GM13977 (cell line): ENCODE measurements at places on chromosomes 1 and 21.

DNA sequence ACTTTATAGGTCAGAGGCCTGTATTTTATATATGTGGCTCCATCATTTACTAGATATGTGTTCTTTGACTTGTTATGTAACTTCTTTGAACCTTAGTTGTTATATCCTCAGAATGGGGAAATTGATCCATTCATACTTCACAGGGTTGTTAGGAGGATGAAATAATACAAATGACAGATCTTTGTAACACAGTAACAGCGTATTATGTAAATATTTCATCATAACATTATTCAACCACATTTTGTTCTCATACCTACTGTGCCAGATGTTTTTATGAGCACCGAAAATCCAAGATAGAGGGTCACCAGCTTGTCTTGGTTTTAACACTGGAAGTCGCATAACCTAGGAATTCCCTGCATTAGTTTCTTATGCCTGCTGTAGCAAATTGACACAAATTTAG is 3.3 kb downstream of the SUCO start:
- no peak for DNase-seq

DNA sequence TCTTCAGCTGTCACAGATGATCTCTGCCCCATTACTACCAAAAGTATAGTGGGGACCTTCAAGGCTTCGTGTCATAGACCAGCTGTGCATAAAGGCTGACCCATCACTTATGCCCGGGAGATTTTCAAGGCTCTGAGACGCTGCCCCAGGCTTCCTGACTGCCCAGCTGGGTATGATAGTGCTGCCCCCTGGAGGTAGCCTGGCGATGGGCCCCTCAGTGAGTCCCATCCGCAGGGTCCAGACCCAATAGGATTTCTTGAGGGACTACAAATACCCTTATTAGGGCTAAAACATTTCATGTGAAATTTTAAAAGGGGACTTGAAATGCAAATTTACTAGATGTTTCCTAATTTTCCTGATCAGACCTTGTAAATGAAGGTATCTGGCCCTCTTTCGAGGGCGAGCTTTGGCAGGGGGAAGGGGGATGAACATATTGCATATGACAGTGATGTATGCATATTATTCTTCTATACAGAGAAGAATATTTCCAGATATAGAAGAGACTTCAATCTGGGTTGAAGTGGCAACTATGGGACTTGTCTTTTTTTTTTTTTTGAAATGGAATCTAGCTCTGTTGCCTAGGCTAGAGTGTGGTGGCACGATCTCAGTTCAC is 11.7 kb upstream of the FCMR start:
- DNase-seq, result peak; percentile 70

- peak; percentile 45 for DNase-seq
Measured at GRCh38 chr1:52641307-52641706, 8.3 kb downstream of the SHISAL2A start.

- no peak for DNase-seq
Measured at GRCh38 chr1:15707239-15707925, 23.3 kb downstream of the PLEKHM2 start.

GRCh38 chr1:167728818-167729410 is 7.1 kb downstream of the MPZL1 start:
- DNase-seq, result no peak

GRCh38 chr1:182484531-182485257 is 34.7 kb downstream of the RGSL1 start:
- DNase-seq, result peak; percentile 25

DNA sequence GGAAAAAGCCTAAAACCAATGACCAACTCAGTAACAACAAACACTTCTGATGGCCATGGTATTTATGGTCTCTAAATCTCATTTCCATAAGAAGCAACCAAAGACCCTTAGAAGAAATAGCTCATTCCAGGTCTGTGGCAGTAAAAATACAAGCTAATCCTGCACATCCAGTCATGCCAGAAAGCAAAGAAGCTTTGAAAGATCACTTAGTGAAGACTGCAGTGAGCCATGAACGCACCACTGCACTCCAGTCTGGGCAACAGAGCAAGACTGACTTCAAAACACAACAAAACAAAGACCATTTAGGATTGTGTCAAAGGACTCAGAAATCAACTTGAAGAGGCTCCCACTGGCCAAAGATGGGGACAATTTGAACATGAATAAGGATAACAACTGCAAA is 18.4 kb upstream of the ELK4 start:
- no peak for DNase-seq

DNA sequence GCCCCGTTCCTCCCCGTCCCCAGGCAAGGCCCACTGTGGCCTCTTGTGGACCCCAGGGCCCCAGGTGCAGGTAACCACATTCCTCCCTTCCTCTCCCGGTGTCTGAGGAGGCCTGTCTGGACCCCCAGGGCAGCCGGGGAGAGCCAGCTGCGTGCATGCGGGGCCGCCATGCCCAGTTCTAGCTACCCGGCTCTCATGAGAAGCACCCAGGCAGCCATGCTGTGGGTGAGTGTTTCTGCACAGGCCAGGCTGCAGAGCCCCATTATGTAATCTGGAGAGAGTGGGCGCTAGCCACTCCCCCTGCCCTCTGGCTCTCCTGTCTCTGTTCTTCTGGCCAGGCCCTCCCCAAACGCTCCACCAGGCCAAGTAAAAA is 18.4 kb upstream of the PLEKHG5 start:
- DNase-seq, result no peak

DNA sequence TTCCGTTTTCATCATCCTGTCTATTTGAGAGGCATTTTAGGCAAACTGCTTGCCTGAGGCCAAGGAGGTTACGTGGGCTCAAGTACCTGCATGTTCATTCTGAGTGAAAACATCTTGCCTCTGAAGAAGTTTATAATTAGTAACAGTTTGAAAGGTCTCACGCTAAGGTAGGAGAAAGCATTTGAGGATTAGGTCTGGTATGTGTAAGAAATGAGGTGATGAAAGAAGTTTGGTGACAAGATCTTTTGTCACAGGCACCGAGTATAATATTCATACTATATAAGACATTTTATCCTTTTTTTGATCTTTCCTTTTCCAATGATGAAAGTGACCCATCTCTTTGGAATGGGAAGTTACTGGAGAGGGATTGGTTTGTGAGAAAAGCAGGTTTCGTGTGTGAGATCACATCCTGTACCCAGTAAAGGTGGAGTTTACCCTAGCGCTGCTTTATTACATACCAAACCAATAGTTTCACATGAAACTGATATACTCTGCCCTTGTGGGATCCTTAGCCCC is 98.7 kb upstream of the PDC start:
- DNase-seq, result no peak

GRCh38 chr21:42129300-42130266 is 58.5 kb downstream of the UMODL1 start:
- no peak for DNase-seq

GRCh38 chr1:63969441-63969901 is 195.7 kb downstream of the ROR1 start:
- no peak for DNase-seq

DNA sequence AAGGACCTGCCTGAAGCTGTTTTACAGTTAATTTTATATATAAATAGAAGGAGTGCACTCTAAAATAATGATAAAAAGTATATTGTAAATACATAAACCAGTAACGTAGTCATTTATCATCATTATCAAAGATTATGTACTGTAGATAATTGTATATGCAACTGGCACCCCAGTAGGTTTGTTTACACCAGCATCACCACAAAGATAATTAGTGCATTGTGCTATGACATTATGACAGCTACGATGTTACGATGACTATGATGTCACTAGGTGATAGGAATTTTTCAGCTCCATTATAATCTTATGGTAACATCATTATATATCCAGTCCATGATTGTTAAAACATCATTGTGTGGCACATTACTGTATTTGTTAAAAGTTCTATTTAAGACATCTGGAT is 185.2 kb downstream of the LBR start:
- DNase-seq, result no peak

GRCh38 chr21:35617491-35617890 is 442.8 kb downstream of the SETD4 start:
- DNase-seq, result no peak

DNA sequence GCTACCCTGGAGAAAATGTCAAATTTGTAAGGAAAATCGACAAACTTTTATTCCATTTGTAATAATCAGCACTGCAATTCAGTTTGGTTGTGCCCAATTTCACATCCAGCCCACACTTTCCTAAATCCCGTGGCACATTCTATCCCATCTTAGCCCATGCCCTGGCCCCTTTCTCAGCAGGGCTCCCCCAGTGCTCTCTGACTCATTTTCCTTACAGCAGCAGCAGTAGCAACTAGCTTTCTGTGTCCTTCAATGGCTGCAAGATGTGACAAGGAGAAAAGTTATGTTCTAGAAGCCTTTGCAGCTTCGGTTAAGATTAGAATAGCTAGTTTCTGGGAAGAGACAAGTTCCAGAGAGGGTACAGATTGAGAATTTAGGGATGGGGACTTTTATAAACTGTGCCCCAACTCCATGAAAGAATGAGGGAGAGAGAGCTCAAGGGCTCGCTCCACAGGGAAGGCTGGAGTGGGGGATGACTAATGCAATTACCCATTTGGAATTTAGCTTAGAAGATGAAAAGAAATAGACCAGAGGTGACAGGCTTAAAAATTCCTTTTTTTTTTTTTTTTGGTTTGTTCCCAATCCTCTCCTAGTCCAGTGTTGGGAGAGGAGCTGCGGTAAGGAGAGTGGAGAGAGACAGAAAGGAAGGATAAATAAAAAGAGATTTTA is 47.0 kb upstream of the POU2F1 start:
- no peak for DNase-seq

GRCh38 chr21:42833439-42833815 is 45.9 kb downstream of the WDR4 start:
- DNase-seq, result peak; percentile 72

- no peak for DNase-seq
Measured at GRCh38 chr21:17527240-17527639, 14.4 kb downstream of the CXADR start.

DNA sequence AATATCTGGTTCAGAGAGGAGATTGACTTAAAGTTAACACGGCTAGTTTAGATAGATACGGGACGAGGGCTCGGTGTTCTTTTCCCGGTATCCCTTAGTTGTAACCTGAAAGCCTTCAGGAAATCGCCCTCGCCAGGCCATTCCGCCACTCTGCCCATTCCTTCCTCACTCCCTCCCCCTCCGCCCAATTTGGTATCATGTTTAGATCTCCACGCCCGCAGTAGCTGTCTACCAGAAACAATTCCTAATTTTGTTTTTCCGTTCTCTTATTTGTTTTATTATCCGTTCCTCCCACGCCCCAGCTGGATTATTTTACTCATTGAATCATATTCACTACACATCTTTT is 685 bp upstream of the VAMP4 start:
- DNase-seq, result no peak

DNA sequence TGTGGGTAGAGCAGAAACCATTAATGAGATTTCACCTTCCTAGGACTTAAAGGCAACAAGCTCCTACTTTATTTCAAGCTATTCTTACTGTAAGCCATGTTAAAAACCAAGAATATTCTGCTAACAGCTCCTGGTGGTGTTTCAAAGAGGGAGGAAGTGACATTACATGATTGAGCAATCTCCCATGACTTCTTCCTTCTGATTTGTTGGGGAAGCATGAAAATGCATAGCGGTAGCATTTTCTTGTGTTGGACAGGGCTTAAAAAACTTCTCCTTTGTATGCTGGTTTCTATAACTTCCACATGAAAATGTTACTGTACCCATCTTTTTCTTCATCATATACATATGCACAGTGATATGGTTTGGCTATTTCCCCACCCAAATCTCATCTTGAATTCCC is 297.0 kb upstream of the SNX7 start:
- DNase-seq, result no peak

- no peak for DNase-seq
Measured at GRCh38 chr1:99727575-99728185, 38.8 kb downstream of the FRRS1 start.

DNA sequence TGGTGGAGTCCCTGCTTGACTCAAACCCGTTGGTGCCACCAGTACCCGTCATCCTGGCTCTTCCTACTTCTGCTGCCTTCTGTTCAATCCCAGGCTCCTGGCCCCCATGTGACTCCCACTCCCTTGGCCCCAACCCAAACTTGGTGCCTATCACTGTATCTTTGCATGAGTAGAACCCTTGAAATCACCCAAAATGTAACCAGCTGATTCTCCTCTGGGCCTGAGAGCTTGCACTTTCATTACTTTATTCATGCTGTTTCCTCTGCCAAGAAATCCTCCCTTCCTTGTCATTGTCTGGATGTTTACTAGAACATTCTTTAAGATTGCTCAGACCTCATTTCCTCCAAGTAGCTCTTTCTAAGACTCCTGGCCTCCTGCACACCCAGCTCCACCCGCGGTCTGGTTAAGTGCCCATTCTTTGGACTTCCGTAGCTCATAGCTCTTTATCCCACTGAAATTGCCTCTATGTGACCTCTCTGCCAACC is 15.7 kb downstream of the PTAFR start:
- no peak for DNase-seq

DNA sequence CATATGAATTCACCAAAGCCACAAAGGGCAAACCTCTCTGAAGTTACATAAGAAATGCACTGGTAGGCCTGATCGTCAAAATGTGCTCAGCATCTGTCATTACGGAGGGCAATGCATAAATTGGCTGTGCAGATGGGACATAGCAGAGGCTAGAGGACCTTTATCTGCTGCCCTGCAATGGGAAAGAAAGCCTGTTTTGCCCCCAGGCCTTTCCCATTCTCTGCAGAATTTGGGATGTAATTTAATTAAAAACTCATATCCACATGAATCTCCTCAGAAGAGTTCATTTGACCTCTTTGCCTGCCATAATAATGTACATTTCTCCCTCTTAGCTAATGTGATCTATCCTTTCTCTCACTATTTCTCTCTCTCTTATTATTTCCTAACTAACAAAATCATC is 158.1 kb downstream of the ZP4 start:
- DNase-seq, result no peak

- DNase-seq, result no peak
Measured at GRCh38 chr1:9466780-9467758, 72.2 kb upstream of the SLC25A33 start.

GRCh38 chr1:15430787-15431570 is 7.3 kb upstream of the CTRC start:
- peak; percentile 89 for DNase-seq

GRCh38 chr1:48309564-48310082 is 87.1 kb downstream of the SLC5A9 start:
- DNase-seq, result no peak

- DNase-seq, result no peak
Measured at GRCh38 chr1:75611014-75611413, at the start of gene SLC44A5. Gene SLC44A5 (minus strand): TSS chr1:75611114. CDS start chr1:75541447, 69,667 bp downstream.

DNA sequence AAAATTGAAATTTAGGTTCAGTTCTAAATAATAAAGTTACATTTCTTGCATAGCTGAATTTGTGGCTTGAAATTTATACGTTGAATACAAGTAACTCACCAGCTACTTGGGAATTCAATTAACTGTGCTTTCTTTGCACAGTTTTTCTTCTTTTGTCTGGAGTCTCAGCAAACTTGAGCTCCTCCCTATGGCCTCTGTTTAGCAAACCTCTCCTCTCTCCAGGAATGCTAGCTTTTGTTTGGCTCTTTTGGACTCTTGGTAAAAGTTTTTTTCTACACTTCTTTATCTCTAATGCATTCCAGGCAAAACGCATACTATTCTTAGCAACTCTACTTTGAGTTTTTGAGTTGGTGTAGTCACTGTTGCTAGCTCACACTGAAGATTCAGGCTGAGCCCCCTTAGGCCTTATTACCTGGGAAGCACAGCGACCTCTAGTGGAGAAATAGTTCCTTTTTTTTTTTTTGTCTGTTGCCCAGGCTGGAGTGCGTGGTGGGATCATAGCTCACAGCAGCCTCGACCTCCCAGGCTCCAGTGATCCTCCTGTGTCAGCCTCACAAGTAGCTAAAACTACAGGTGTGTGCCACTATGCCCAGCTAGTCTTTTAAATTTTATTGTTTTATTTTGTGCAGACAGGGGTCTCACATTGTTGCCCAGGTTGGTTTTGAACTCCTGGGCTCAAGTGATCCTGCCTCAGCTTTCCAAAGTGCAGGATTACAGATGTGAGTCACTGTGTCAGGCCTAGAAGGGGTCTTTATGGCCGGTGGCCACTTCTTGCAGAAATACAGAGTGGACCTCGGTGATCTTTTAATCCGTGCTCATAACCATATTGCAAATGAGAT is 61.7 kb downstream of the CASQ2 start:
- peak; percentile 41 for DNase-seq
